ENCODE measurements at places on chromosomes 7 and 10.

GRCh38 chr10:8430321-8430720, 375.8 kb downstream of the GATA3 start:
- DNase-seq, result no peak

DNA sequence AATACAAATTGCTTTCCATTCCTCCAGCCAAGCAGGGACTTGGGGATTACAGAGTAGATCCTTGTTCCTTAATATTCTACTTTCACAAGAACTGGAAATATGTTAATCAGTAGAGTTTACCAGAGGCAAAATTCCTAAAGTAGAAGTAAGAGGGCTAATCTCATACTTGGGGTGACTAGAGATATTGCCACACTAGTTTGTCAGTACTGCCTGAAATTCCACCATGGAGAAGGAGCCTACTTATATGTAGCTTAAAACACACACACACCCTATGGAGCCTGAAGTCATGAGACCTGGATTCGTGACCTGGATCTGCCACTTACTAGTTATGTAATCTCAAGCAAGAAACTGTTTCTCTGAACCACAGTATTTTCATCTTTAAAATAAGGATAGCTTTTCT, 33.9 kb downstream of the STRIP2 start:
- no peak for DNase-seq

DNA sequence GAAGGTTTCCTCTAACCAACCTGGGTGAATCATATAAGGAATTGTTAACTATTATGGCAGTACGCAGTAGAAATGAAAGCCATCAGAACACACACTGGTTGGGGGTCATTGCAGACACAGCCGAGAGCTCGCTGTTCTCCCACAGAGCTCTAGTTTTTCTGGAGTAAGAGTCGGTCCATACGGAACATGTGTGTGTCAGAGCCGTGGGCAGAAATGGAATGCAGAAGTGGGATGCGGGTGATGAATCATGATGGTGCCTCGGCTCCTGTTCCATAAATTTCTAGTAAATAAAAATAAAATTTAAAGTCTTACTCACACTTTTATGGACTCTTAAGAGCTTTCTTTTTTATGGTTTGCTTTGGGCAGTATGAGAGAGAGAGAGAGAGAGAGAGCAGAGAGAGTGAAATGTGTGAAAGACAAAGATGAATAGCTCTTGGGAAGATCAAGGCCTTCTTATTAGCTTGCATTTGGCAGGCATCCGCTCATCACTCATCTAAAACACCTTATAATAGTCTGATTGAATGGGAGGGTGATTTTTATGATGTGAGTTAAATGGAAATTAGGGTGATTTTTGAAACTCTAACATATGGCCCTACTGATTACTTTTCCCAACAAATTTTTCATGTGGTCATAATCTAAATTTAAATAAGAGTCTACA, 98.8 kb upstream of the PFKP start:
- no peak for DNase-seq

DNA sequence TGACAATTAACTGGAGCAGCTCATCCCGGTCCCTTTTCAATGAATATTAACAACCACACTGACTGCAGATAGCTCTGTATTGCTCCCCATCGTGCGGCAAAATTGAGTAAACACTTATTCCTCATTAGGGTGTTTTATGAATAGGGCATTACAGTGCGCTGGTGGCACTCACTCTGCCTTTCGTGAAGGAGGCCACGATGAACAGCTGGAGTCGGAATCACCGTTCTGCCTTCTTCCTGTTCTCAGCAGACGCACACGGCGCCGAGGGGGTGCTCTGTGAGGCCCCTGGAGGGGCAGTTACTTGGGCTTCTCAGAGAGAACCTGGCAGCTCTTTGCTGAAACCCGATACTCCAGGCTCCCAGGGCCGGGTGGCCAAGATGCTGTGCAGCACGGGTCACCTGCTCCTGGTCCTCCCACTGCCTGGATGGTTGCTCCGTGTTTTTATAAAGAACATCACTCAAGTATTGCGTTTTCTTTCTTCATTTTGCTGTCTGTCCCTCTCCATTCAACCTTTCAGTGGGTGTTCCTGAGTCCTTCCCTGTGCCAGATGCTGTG, 241.9 kb downstream of the GLRX3 start:
- DNase-seq, result no peak

- DNase-seq, result no peak
Measured at GRCh38 chr10:79479283-79479909, 32.9 kb upstream of the EIF5AL1 start.

GRCh38 chr7:36982766-36983165, 258.5 kb upstream of the AOAH start:
- no peak for DNase-seq

DNA sequence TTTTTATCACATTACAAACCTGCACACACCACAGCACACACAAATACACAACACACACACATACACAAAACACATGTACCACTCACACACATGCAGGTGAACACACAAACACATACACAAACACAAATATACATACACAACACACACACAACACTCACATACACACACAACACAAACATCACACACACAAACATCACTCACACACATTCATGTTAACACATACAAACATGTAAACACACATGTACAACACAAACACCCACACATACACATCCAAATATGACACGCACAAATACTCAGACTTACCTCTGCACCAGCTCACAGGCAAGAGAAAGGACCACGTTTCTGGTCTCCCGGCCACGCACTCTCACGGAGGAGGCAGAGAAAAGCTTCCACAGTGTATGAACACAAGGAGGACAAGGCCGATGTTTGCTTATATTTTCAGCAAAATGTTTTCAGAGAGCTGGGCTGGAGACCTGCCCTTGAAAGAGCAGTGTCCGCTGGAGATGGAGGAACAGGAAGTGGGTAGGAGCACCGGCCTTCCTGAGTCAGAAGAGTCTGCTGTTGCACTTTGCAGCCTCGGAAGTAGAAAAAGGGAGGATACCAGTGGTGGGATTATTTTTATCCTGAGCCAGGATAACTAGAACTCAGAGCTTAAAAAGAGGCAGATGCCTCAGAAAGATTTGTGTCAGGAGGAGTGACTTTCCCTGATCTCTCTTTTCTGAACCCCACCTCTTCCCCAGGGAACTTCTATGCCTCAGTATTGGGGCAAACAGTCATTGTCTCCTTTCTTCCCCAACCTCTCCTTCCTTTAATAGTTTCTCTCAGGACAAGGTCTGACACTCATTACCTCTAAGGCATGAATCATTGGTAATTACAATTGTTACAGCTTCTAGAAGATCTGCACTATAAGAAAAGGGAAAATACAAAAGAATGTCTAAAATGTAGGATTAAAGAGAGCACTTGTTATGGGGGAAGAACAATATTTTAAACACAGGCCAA, at the start of gene GIMAP6:
TSS of gene GIMAP6 (minus strand) at position 520 of the 999 bp plus-strand sequence. CDS start 2,243 bp downstream, outside the sequence.
- DNase-seq, result no peak

DNA sequence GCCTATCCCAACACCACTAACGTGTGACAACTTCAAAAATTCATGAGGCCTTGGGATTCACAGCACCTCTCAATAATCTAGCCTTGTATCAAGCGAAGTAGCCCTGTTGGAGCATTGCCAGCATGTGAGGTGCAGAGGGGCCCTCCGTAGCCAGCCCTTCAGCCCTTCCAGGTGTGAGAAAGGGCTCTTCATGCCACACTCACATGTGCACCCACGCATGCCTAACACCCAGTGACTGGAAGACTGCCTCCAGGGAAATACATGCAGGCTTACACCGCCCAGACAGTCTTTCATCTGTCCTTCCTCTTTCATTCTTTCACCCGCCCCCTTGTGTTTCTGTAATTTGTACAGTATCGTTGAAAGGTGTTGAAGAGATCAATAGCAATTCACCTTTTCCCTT, 26.1 kb downstream of the LRRC4 start:
- DNase-seq, result peak; percentile 17

GRCh38 chr10:72261784-72262404, 11.8 kb upstream of the DDIT4 start:
- DNase-seq, result no peak

- DNase-seq, result no peak
Measured at GRCh38 chr7:81488210-81488609, 281.6 kb downstream of the HGF start.

DNA sequence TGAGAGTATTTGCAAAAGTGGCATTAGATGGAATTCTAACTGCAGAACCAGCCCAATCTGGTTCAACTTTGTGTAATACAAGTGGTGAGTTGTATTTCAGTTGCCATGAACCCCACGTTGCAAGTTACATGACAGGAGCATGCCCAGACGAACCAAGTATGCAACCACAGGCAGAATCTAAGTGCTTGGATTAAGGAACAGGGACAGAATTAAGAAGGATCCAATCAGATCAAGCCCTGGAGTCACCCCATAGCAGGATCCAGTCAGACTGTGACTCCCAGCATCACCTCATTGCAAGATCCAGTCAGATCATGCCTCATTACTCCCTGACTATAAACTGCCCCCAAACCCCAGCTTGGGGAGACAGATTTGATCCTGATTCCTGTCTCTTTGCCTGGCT, 388.7 kb upstream of the NRP1 start:
- no peak for DNase-seq

- no peak for DNase-seq
Measured at GRCh38 chr10:123038782-123039631, 30.2 kb downstream of the ACADSB start.

GRCh38 chr10:122323941-122324675, 50.4 kb upstream of the PLEKHA1 start:
- no peak for DNase-seq

DNA sequence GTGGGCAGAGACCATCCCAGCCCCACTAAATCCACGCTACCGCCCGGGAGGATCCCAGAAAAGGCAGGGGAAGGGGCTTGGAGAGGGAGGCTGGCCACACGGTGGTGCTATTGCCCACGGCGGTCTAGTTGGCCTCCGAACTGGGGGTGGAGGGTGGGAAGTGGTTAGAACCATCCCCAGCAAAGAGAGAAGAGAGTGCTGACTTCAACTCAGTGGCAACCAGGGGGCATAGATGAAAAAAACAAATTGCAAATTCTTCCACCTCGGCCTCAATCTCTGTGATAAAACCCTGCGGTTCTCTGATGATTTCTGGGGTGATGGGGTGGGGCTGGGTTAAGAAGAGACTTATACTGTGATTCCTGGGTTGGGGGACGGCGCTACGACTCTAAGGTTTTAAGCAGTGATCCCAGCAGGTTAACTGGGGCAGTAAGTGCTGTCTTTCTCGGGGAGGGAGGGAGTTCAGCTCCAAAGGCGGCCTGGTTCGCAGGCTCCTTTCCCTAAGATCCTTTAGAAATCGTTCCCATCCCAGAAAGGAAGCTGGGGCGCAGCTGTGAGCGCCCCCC, 154.5 kb upstream of the LYZL2 start:
- peak; percentile 59 for DNase-seq

- no peak for DNase-seq
Measured at GRCh38 chr7:16838386-16838785, 33.6 kb upstream of the AGR2 start.

DNA sequence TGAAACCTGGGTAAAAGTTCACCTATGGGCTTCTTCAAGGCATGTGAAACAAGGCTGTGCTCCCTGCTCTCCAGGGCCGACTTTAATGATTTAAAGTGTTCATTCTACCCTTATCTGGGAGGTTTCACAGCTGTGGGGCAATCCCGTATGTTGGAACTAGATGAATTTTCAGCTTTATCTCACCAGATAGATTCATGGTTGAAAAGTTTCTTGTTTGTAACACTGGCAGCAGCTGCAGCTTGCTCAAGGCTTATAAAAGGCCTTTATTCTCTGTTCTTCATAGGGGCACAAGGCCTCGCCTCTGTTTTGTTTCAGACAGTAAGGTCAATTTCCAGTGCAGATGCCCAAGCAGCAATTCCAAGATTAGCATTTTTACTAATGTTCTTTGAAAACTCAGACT, 70.4 kb upstream of the DNAJB12 start:
- no peak for DNase-seq

GRCh38 chr10:76036962-76037361, 605.5 kb downstream of the LRMDA start:
- DNase-seq, result no peak

GRCh38 chr7:87213811-87214210, 5.7 kb downstream of the TMEM243 start:
- DNase-seq, result no peak

DNA sequence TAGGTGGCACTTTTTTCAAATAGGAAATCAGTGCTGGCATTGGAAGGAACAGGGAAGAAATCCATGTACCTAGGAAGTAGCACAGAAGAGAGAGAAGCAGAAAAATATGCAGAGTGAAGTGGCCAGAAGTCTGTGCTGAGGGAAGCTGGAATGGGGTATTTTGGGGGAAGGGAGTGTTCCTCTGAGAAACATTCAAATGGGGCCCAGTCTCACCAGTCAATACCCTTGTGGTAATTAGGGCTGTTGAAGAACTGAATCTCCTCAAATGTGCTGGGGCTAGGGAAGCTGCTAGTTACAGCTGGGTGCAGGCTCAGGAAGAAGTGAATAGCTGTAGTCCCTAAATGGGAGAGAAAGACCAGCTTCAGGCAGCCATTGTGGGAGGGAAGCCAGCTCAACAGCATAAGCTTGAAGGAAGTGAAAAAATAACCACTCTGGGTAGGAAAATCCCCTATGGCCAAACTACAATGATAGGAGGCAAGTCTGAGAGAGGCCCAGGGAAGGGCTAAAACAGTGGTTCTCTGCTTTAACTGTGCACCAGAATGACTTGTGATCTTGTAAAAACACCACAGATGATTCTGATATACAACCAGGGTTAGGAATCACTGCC, 7.6 kb downstream of the NDST2 start:
- no peak for DNase-seq

DNA sequence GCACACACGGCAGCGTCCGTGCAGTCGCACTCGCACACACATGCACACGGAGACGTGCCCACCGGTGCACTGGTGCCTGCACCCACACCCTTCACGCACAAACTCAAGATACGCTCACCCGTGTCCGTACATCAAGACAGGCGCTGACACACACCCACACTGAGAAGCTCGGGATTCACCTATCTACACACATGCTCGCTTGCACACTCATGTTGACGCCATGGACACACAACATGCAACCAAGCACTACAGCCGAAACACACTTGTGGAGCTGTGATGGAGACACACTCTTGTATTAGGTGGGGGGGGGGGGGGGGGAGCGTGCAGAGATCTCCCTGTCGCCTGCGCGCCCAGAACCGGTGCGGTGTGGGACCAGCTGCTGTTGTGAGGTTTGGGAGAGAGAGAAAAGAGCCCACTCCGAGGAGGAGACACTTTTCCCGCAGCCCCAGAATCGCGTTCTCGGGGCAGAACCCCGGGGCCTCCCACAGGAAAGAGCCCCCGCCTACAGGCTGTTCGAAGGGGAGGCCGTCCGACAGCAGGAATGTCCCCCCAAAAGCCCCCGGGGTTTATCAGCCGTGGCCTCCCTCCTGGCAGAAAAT, 605 bp upstream of the NFKB2 start:
- DNase-seq, result no peak

- DNase-seq, result no peak
Measured at GRCh38 chr7:80624763-80625162, 13.7 kb upstream of the CD36 start.

GRCh38 chr7:132203021-132203420, 373.2 kb downstream of the PLXNA4 start:
- DNase-seq, result no peak

Measured in SHP77 (cell line).